Gastroesophageal sphincter (tissue), 4 donors: ENCODE measurements at places on chromosomes 11 and 22.
A peak's percentile ranks its signal among the peaks of the same experiment; 100 is the strongest.

DNA sequence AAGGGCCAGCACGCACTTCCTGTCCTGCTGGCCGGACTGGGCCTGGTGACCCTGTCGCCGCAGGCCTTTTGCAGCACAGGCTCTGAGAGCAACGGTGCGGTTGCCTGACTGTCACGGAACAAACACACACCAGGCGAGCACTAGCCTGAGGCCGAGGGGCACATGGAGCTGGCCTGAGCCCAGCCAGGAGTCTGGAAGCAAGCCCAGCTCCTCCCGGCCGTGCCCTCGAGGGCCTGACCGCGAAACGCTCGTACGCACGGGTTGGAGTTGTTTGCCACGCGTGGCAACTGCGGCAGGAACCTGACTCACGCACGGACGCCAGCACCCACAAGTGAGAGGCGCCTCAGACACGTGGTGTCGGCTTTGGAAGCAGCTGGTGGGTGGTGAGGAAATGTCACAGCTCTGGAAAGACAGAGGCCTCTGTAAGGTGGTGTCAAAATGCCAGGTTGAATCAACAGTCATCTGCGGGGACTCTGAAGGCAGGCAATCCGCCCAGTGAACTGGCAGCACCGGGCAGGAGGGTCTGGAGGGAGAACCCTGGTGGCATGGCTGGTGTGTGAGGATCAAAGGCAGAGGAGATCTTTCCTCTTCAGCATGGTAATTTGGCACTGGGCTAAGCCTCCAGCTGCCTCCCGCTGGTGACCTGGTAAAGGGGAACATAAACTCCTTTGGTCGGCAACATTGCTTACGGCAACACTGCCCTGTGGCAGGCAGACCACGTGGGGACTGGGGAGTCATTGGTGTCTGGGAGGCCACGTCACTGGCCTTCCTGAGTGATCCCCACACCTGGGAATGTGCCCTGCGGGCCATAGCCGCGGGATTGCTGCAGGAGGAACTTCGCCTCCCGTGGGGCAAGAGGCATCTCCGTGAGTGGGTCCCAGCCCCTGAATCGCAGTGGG lies 15.3 kb upstream of the IL17REL start:
- peak; percentile 6 for ATAC-seq

GRCh38 chr11:69330330-69330729 lies 36.4 kb downstream of the MYEOV start:
- no peak for ATAC-seq

DNA sequence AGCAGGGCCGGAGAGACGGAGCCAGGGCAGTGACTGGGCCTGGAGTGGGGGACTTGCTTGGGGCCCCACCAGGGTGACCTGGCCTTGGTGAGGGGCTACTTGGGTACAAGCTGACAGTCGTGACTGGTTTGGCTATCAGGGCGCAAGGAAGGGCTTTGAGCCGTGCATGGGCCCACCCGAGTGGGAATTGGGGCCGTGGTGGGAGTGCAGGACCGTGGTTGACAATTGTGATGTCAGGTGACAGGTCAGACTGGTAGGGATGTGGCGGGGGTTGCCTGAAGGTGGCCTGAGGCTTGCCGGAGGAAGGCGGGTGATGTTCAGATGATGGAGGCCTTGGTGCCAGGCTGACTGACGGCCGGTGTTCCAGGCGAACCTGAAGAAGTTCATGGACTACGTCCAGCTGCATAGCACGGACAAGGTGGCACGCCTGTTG lies 5.6 kb downstream of the SHANK3 start:
- ATAC-seq = no peak

GRCh38 chr11:17593466-17594245 lies 46.6 kb downstream of the OTOG start:
- no peak for ATAC-seq

DNA sequence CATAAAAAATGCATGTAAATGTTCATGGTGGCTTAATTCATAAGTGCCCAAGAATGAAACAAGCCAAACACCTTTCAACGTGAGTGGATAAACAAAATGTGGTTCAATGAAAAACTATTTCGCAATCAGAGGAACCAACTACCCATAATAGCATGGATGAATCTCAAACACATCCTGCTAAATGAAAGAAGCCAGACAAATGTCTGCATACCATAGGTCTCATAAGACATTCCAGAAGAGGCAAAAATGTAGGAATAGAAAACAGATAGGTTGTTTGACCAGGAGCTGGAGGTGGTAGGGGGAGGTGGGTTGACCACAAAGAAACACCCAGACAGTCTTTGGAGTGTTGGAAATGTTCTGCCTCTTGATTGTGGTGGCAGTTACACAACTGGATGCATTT lies 13.2 kb upstream of the OSBPL5 start:
- no peak for ATAC-seq

GRCh38 chr22:45478108-45478771 lies 24.4 kb upstream of the FBLN1 start:
- ATAC-seq = peak; percentile 28

GRCh38 chr22:36548606-36549005 lies 19.6 kb upstream of the EIF3D start:
- ATAC-seq = no peak

GRCh38 chr11:112925516-112926310 lies 35.5 kb upstream of the NCAM1 start:
- ATAC-seq = no peak

GRCh38 chr11:24965748-24966147 lies 468.9 kb downstream of the LUZP2 start:
- ATAC-seq = no peak

GRCh38 chr11:130208241-130209127 lies 48.9 kb downstream of the ST14 start:
- no peak for ATAC-seq

- ATAC-seq = no peak
Observed at GRCh38 chr11:129578006-129578405, 202.4 kb downstream of the BARX2 start.

- no peak for ATAC-seq
Observed at GRCh38 chr11:103735497-103736032, 300.9 kb upstream of the DDI1 start.

DNA sequence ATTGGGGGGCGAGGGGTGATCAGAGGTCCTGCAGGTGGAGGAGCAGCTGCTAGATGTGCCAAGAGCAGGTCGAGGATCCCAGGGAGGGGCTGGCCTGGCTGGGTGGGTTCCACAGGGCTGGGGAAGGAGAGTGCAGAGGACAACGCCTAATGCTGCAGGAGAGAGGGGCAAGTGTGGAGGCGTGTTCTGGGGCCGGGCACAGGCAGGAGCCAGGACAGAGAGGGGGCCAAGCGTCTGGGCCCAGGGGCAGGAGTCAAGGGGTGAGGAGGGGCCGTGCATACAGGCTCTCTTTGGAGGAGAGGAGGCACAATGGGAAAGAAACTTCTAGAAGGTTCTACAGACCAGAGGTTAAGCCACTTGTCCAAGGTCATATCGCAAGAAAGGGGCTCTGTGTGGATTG lies 26.7 kb upstream of the FGF19 start:
- ATAC-seq = no peak

GRCh38 chr11:69370984-69371709 lies 77.2 kb downstream of the MYEOV start:
- no peak for ATAC-seq

- no peak for ATAC-seq
Observed at GRCh38 chr22:25680956-25681355, 61.0 kb upstream of the MYO18B start.

DNA sequence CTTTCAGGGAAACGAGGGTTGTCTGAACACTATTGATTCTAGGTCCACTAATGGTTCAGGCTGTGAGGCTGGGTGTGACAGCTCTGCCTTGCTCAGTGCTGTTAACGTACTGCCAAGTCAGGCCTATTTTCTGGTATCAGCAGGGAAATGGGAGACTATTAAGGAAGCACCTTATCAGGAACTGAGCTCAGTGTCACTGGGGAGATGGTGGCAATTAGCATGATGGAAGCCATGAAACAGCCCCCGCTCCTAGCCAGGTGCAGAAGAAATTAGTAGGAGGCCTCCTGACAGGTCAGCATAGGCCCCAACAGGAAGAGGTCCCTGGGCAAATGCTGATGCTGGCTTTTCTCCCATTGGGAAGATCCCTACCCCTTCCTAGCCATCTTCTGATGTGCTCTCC lies 42.6 kb upstream of the LMO2 start:
- ATAC-seq = no peak

DNA sequence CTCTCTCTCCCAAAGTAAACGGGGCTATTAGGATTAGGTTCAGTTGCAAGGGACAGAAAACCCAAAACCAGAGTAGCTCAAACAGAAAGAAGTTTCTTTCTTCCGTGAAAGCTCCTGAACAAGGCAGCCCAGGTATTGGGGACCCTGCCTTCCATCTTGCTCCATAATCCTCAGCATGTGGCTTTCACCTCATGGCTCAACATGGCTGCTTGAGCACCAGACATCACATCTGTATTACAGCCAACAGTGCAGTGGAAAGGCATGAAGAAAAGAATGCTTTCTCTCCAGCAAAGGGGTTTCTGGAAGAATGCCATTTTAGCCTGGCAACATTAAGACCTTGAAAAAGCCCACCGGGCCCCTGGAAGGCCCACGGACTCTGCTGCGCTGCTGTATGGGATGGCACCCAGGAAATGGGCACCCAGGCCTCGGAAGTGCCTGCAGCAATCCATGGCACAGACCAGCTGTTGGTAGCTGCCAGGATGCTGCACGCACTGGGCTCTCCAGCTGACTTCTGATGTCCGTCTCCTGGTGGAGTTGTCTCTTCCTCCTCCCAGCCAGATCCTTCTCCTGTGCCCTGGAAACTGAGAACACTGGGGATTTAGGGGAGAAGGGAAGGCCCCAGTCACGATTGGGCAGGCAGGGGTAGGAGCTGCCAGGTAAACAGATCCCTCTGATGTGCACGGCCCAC lies 22.6 kb downstream of the PDGFB start:
- ATAC-seq = no peak

- no peak for ATAC-seq
Observed at GRCh38 chr11:83054001-83054400, 17.7 kb downstream of the RAB30 start.

DNA sequence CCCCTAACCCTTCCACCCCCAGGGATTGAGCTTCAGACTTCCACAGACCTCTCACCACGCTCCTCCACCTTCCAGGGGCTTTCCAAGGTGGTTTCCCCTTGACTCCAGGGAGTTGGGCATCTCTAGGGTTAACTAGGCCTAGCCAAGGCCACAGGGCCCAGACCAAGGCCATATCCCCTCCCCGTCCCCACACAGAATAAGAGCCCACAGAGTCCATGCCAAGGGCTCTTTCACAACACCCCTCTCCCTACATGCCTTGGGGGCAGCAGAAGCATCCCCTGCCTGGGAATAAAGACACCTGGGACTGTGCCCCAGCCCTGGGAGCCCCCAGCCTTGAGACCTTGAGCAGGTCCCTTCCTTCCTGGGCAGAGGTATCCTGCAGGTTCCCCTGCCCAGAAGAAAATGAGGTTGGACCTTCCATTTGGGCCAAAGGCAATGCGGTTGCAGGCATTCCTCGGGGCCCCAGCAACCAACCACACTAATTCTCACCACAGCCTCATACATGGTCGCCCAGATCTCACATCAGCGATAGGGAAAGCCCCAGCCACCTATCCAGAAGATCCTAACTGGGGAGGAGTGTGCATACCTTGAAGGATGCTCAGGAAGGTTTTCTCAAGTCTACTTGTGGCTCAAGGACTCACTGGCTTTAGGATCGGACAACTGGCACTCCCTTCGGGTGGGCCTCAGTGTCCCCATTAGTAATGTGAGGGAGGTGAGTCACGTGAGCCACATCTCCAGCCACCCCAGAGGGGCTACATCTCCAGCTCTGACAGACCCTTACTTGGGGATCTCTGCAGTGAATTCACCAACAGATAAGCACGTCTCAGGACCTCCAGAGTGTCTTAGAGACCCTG lies 1.7 kb downstream of the GDPD5 start:
- ATAC-seq = no peak

GRCh38 chr22:38717244-38717643 lies 11.5 kb downstream of the GTPBP1 start:
- ATAC-seq = no peak

GRCh38 chr22:47397673-47398072 lies 635.2 kb downstream of the TBC1D22A start:
- ATAC-seq = no peak

DNA sequence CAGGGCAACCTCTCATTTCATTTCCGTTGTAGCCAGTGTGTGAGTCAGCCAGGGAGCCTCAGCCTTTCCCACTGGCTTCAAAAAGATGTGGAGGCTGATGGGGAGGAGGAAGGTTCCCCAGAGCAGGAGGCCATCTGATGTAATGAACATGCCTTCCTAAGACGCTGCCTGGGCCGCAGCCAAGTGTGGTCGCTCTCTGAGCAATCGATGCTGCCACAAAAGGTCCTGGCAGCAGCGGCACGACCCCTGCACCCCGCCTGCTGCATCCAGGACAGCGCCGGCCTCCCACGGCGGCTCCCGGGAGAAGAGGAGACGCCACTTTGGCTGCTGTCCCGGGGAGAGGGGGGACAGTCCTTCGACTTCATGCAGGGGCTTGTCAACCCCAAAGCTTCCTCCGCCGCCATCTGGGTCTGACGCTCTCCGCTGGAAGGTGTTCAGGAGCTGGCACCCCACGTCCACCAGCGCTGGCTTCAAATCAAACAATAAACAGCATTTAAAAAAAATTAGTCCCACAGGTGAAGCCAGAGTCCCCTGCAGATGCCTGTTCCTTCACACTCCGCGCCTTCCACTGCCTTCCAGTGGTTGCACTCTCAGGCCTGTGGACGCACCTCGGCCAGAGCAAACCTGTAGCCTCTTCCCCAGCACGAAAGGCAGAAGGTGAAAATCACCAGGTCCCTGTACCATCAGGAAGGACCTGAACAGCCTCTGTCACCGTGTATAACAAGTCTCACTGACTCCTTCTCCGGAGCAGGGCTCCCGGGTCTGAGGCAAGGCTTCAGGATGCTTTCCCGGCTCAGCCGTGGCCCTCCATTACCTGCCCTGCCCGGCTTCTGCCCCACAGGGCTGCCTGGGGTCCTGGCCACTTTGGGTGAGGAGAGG lies 930.7 kb downstream of the BRD1 start:
- no peak for ATAC-seq

- no peak for ATAC-seq
Observed at GRCh38 chr11:79200398-79201070, 240.3 kb downstream of the TENM4 start.

GRCh38 chr22:50206599-50206998 lies 5.8 kb downstream of the SELENOO start:
- peak; percentile 57 for ATAC-seq

GRCh38 chr11:111796696-111797095 lies 30.5 kb upstream of the PPP2R1B start:
- ATAC-seq = no peak

- ATAC-seq = no peak
Observed at GRCh38 chr22:26431261-26431995, 2.4 kb downstream of the ASPHD2 start.

DNA sequence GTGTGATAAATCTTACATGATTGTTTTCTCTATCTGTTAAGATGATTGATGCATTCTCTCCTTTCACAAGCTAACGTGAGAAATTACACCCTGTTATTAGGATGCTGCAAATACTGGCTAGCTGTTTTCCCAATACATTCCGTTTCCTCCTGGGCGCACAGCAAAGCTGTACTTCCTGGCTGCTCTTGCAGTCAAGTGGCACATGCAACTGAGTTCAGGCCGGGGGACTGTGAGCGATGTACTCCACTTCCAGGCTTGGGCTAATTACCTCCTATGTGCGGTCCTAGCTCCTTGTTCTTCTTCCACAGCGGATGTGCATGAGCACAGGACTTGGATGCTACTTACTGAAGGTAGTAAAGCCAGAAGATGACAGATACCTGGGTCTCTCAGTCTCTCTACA lies 234.9 kb upstream of the SESN3 start:
- ATAC-seq = no peak

- peak; percentile 52 for ATAC-seq
Observed at GRCh38 chr11:121741351-121741760, 288.6 kb upstream of the SORL1-AS1 start.
